ENCODE measurements at places on chromosomes 12 and 14. TPM values are rescaled to one million over a fixed set of nuclear protein-coding genes. Genes with fewer than 3 reads are reported as not detected.

Gene TAS2R42
- total RNA-seq = not detected

Gene BATF
- total RNA-seq = 1.7 TPM

Gene GAS2L3
- 232 TPM for total RNA-seq

- DNase-seq = no peak
Observed at GRCh38 chr12:25420116-25420515, 133.0 kb downstream of the LMNTD1 start.

DNA sequence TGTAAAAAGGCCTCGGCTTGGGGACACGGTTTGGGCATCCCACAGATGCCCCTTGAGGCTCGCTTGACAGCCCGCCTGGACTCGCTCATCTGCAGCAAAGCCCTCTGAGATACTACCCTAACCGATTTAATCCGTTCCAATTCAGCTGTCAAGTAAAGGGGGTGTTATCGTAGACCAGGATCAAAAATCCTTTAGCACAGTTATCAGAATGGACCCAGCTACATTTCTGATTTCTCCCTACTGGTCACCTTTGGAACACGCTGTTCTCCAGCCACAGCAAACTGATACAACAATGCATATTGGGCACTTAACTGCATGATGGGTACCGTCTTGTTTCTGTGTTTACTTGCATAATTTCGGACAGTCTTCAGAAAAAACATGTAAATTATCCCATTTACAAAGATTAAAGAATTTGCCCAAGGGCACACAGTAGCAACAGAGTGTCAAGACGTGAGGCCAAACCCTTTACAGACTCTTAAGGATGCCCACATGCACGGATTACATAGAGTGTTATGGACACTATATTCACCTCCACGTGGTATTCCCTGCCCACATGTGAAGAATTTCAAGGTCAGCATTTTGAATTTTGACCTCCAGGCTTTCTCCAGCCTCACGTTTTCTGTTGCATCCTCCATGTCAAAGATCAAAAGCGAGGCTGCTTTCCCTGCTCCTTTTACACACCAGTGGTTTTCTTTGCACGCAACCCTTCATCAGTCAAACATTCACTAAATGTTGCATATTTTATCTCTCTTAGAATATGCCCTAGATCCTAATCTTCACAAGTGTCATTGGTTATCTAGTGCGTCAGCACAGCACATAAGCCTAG lies 3.2 kb upstream of the DUSP6 start:
- no peak for DNase-seq

DNA sequence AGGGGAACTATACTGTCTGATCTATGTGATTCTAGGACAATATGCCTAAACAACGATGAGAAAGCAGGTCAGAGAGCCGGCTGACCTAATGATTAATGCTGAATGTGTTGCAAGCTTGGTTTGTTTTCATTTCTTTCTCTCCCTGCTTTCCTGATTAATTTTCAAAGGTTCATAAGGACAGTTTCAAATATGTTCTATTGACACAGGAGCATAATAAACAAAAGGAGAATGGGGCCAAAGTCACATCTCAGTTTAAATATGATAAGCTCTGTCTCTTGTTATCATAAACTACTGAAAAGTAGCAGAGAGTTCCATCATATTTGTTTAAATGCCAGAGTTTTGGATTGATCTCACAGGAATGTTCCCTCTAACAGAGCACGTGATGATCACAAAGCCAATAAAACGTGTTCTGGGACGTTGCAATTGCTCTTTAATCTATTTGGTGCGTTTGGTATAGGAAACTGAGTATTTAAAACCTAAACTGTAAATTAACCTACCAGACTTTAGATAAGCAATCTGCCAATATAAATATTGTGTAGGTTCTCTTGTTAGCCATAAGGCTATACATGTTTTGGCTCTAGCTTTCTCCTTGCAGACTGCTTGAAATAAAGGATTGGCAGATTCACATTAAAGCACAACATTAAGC lies 3.7 kb upstream of the HSD17B6 start:
- no peak for DNase-seq
